ENCODE measurements at places on chromosomes 11 and 22.

- no peak for DNase-seq
Measured at GRCh38 chr11:132933703-132934102, 598.6 kb downstream of the OPCML start.

GRCh38 chr11:104898685-104899013, 389 bp upstream of the CASP12 start:
- no peak for DNase-seq

GRCh38 chr11:85257837-85258236, 369.3 kb downstream of the DLG2 start:
- DNase-seq, result no peak

- DNase-seq, result no peak
Measured at GRCh38 chr11:12769834-12770345, 95.7 kb downstream of the TEAD1 start.

GRCh38 chr11:124761301-124762104, 587 bp downstream of the ESAM start:
- no peak for DNase-seq

DNA sequence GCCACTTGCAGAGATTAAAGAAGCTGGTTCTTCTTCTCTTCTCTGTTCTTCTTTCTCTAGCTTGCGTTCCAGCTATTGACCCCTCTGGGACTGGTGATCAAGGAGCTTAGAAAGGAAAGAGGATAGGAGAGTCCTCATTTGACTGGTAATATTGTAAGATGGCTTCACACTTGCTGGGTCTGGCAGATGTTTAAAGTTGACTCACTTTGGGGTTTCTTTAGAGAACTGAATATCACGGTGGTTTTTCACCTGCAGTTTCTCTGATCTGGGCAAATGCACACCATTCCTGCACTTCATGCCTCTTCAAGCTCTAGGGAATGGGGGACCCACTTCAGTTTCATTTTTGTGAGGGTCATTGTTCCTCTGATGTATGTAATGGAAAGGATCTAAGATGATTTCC, 41.8 kb upstream of the DEUP1 start:
- DNase-seq, result no peak

GRCh38 chr11:44510372-44510771, 55.1 kb upstream of the CD82 start:
- no peak for DNase-seq

GRCh38 chr11:118849825-118850224, 33.9 kb upstream of the CXCR5 start:
- no peak for DNase-seq

DNA sequence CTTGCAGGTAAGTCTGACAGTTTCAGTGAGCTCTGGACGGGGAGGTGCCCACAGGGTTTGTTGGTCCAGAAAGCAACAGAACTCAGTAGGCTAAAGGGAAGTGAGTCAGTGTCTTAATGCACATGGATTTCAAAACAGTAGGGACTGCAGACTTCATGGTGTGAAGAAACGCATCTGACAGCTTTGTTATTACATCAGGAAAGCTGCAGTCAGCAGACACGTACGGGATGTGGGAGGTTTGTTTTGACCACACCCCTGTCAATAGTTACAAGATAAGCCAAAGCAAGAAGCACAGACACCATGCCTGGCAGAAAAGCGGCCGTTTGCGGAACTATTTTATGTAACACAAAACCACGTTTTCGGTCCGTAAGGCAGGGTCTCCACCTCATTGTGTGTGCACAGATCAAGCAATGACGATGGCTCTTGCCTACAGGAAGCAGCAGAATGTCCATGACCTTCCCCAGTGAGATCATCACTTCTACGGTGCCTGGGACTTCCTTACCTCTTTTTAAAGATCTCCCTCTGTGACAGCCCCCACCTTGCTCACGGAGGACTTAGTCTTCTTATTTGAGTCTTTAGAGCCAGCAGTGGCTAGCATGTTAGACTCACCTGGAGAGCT, 58.2 kb upstream of the FTH1 start:
- DNase-seq, result peak; percentile 68

GRCh38 chr11:115678942-115679341, 174.7 kb upstream of the CADM1 start:
- DNase-seq, result no peak

GRCh38 chr11:99325847-99326246, 305.1 kb downstream of the CNTN5 start:
- no peak for DNase-seq

DNA sequence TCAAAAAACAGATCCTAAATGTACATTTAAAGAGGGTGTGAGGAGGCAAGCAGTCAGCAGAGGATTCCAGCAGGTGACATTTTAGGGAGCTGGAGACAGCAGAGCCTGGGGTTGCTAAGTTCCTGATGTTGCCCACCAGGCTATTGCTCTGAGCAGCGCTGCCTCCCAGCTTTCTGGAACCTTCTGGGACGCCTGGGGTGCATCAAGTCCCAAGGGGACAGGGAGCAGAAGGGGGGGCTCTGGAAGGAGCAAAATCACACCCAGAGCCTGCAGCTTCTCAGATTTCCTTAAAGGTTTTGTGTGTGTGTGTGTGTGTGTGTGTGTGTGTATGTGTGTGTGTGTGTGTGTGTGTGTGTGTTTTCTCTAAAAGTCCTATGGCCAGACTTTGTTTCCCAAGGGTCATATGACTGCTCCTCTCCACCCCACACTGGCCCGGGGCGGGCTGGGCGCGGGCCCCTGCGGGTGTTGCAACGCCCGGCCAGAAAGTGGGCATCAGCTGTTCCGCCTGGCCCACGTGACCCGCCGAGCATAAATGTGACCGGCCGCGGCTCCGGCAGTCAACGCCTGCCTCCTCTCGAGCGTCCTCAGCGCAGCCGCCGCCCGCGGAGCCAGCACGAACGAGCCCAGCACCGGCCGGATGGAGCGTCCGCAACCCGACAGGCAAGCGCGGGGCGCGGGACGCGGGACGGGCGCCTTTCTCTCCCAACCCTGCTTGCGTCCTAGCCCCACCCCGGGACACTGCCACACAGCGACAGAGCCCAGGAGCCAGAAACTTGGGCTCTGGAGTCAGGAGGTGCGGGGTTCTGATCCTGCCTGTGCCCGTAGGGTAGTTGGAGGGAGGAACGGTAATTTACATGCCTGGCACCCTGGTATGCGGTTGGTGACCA, at the start of gene HMOX1:
HMOX1 (plus strand) TSS at position 560 of the 887 bp plus-strand sequence; CDS start at position 638, 78 bp downstream.
- DNase-seq, result no peak

GRCh38 chr11:76888989-76889388, 28.3 kb downstream of the ACER3 start:
- no peak for DNase-seq

DNA sequence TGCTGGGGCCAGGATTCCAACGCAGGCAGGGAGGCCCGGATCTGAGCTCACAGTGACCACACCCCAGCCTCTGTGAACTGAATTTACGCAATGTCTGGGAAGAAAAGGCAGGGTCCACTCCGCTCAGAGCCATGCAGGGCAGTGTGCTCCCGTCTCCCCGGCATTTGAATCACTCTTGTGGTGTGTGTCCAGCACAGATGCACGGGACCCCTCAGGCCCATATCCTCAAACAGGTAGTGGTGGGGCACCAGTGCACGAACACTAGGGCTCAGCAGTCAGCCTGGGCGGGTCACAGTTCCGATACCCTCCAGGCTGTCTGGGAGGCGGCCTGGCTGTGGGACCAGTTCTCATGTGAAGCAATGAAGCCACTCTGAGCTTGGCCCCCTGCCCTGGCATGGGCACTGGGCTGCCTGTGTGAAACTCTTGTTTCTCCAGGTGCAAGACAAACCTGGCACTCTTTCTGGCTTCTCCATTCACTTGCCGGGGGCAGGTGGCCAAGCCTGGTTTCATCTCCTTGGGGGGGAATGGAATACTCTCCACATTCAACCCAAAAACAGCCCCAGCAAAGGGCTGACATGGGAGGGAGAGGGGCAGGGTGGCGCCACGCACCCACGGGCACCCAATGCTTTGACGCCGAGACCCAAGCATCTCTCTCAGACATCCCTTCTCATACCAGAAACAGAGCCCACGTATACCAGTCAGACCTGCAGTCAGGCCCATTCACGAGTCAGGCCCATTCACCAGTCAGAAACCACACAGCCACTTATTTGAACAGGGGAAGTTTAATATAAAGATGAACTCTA, 14.3 kb downstream of the DHCR7 start:
- no peak for DNase-seq

GRCh38 chr22:49160261-49161001, 667.2 kb downstream of the BRD1 start:
- DNase-seq, result no peak

DNA sequence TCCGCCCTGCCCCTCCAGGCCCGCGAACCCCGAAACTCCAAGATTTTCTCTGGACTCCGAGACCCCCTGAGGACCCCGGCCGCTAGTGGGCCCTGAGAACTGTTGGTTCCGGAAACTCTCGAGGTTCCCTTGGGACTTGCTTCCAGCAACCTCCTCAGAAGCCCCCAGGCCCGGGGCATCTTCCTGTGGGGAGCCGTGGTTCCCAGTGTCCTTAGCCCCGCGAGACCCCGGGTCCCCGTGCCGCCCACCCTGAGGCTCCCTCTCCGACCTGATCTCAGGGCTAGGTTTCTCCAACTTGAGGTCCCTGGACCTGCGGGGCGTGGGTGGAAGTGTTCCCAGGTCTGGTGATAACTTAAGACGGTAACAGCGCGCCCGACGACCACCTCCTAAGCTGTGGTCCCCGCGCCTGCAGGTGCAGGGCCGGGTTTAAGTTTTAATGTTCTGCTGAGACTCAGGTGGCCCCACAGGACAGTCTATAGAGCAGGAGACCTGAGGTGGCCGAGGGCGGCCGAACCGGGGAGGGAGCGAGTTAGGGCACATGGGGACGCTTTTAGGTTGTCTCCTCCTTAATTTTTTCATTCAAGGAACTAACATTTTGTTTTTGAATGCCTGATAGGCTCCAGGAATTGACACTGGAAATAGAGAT, 720 bp downstream of the FAM118A start:
- no peak for DNase-seq
